Left renal pelvis (tissue), 4 donors: ENCODE measurements at places on chromosomes 3 and 15. TPM values are rescaled to one million over a fixed set of nuclear protein-coding genes. Genes with fewer than 3 reads are reported as not detected.

Gene ESYT3
- polyA plus RNA-seq, result 1.4 TPM

Gene WDR93
- polyA plus RNA-seq, result 2.2 TPM

Gene OIP5
- 8.7 TPM for polyA plus RNA-seq

Gene BFSP2
- polyA plus RNA-seq, result not detected

Gene OSBPL10
- 20.7 TPM for polyA plus RNA-seq

Gene GPR160
- 45.7 TPM for polyA plus RNA-seq

Gene SRP14
- polyA plus RNA-seq, result 477 TPM

Gene DPPA2
- 0.19 TPM for polyA plus RNA-seq

Gene CHST13
- polyA plus RNA-seq, result 3.1 TPM

DNA sequence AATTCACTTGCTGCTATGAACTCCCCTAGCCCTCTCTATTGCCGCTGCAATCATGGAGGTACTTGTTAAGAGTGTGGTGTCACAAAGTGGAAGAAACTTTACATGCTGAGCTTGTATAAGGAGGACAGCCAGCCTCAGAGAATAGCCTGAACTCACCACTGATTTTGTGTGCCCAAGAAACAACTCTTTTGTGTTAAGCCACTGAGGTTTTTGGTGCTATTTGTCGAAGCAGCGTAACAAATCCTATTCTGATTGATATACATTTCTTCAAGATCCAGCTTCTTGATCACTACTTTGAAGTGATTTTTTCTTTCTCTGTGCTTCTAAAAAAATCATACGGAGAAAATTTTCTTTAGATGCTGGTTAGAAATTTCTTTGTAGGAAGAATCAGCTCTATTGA, 132.4 kb downstream of the MEIS2 start:
- DNase-seq, result no peak

DNA sequence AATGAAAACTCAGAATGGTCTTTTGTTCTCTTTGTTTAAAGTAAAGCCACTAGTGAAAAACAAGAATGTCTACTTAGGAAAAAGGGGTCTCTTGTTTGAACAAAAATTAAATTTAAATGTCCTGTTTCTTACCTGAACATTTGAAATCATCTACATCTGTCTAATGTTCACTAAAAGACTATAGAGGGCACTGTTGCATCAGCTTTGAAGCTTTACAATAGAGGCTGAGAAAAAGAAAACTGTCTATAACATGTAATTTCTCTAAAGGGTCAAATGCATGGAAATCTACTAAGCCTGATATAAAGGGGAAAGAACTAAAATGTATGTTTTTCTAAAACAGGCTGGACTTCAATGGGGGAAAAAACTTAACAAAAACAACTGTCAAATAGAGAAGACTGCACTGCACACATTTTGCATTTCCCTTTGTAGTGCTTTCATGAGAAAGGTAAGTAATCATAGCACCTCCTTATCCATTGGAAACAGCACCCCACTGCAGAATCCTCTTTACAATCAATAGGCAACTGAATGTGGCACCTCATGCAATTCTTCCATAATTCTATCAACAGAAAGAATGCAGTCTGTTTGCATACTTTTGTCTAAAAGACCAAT, 26.3 kb downstream of the DPH6 start:
- DNase-seq, result peak; percentile 69

GRCh38 chr3:183038221-183038620, 57.9 kb upstream of the DCUN1D1 start:
- no peak for DNase-seq

DNA sequence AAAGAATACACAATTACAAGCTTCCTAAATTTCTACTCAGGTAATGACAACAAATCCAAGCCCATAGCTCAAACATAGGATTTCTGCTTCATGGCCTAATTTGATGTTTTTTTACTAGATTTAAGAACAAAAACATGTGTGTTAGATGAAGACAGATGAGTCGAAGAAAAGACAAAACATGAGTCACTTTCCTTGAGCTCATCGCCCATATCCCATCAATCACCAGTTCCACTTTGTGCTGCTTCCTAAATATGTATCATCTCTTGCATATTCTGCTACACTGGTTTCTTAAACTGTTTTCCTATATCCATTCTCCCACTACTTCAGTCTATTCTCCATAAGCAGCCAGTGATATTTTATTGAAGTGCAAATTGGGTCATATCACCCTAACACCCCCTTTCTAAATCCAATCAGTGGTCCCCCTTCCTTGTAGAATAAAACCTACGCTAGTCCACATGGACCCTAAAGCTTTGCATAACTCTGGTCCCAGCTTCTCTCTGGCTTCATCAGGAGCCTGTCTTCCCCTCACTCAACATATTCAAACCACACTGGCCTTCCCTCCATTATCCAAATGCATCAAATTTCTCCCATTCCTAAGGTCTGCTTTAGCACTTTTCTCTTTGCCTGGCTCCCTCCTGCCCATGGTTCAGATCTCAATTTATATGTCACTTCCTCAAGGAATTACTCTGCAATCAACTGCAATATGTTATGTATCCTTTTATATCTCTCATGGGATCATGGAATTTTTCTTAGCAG, 1033.9 kb downstream of the FHIT start:
- DNase-seq, result no peak

DNA sequence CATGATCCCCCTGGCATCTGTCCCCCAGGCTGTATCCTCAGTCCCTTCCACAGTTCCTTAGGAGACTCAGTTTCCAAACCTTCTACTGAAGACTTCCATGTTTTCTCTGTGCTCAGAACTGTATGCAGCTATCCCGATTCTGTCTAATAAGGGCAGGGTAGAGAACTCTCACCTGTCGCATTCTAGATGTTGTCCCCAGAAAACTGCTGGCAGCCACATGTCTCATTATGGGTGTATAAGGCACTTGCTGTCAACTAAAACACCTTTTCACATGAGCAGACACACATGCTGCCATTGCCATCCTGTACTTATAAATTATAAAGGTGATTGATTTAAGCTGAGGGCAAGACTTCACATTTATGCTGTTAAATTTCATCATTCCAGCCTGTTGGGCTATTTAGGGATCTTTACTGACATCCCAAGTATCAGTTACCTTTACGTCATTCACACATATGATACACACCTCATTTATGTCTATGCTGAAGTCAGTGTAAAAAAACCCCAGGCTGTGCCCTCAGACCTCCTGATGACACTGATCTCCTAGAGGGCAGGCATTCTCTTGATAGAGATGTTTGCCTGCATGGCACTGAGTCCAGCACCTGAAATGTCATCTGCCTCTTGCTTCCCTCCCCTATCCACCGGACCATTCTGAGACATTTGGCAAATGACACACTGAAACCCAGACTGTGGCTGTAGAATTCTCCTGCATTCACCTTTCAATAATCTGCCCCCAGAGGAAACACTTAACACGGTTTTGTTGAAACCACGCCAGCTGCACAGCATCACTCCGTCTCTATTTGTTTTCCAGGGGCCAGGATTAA, 35.8 kb downstream of the BTD start:
- no peak for DNase-seq

GRCh38 chr15:83605111-83605945, 48.6 kb upstream of the ADAMTSL3 start:
- DNase-seq, result no peak

DNA sequence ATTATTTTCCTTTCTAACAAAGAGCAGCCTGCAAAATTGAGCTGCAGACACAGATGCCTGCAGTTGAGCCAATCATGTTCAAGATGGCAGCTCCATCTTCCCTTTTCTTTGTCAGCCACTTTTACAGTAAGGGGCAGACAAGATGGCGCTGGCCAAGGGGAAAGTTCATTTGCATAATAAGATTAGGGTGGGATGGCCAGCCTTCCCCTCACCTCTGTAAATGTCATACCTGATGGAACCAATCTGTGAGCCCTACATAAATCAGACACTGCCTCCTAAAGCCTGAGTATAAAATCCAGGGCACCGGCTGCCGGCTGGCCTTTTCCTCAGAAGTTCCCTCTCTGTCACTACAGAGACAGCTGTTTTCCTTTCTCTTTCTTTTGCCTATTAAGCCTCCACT, 15.8 kb downstream of the PATL2 start:
- DNase-seq, result no peak

GRCh38 chr15:78054966-78055365, 22.5 kb downstream of the TBC1D2B start:
- no peak for DNase-seq

- no peak for DNase-seq
Observed at GRCh38 chr3:81425198-81425868, 336.1 kb downstream of the GBE1 start.

- no peak for DNase-seq
Observed at GRCh38 chr15:36172955-36173354, 406.5 kb upstream of the CDIN1 start.

DNA sequence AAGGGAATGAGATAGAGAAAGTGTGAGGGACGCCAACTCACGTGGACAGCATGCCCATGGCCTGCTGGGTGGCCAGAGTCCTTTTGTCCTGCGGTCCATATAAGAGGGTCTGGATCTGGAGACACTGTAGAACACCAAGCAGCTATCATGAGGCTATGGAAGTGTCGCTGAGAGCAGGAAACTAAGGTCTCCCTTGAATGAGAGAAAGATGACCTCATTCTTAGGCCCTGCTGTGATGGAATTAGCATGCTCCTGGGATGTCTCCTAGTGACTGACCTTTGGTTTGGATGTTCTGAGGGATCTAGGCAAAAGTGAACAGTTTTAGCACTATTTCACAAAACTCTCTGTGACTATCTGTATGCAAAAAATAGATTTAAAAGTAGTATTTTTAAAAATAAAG, 34.4 kb downstream of the SYNM start:
- no peak for DNase-seq

DNA sequence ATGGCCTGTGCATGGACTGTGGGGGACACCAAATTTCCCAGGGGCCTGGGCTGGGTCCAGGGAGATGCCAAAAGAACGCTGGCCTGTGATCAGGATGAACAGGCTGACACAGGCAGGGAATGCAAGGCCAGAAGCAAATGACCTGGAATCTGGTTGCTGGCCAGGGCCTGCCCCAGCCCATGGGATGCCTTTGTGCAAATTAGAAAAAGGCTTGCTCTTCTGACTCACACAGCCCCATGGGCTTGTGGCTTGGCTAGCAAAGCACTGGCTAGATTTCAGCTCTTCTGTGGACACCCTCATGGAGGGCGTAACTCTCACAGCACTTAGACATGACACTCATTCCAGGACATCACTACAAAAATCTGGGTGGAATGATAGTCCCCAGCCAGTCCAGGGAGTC, 356.0 kb downstream of the SHQ1 start:
- no peak for DNase-seq

DNA sequence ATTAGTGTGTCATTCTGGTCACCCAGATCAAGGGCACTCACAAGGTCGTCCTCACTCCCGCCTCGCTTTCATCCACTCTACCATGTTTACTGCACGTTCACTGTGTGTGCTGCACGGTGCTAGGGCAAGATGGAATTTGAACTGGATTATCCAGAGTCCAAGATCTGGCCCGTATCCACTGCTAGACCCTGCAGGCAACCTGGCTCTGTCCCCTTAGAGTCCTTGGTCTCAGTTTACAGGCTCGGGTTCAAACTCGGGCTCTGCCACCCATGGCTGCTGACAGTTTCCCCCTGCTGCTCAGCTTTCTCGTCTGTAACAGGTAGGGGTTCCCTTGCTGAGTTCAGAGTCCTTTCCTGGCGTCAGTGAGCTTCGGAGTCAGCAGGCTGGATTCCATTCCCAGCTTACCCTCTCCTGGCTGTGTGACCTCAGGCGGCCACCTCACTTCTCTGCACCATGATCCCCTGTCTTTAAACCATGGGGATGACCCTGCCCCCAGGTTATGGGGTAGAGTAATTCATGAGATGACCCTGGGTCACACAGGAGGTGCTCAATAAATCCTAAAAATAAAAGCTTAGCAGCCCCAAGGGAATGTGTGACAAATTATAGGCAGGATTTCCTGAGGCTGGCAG, 79.6 kb upstream of the SLC6A6 start:
- no peak for DNase-seq

DNA sequence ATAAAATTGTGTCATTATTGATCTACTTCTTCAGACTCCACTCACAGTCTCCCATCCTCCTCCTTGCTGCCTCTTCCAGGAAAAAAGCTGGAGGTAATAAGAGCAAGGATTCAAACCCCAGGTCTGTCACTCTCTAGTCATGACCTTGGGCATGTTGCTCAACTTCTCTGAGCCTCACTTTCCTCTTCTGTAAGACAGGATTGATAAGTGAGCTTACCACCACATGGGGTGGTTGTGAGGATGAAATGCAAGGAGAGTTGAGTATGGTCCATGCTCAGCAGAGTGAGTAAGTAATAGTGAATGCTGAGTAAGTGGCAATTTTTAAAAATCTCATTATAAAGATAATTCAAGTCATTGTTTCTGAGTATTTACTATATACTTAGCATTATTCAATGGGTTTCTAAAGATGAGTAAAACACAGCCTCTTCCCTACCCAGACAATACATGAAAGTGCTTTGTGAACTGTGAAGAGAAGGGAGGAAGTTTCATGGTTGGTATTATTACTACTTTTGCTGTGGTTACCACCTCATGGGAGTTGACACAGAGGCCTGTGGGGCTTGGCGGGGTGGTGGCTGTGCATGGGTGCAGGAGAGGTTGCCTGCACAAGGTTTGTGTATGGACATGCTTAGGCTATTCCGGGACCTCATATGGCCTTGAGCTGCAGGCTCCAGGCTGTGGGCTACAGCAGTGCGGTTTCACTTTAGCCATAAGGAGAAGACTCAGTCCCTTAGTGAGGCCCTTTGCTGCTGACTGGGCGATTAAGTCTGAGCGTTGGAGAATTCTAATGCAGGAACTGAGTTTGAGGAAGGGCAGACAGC, 30.0 kb downstream of the SLC6A11 start:
- no peak for DNase-seq

DNA sequence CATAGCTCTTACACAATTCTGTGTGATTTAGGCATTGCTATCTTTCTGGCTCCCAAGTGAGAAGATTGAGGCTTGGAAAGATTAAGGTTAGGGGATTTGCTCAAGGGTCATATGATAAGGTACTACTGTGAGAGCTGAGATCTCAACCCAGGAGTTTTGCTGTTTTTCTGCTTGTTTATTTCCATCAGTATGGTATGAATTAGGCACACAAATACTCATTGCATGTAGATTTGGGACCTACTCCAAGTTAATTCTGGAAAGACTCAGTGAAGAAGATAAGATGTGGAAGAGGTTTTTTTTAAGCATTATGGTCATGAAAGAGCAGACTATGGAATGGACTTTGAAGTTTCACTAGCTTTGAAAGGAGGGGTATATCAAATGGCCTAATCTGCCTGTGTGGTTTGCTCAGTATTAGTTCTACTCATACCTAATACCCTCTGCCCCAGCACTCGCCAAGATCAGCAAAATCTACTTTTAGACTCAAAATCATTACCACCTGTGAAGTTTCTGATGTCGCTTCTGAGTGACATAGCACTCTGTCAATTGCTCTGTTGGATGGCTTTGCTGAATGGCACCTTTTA, 12.5 kb downstream of the MBNL1 start:
- DNase-seq, result no peak

DNA sequence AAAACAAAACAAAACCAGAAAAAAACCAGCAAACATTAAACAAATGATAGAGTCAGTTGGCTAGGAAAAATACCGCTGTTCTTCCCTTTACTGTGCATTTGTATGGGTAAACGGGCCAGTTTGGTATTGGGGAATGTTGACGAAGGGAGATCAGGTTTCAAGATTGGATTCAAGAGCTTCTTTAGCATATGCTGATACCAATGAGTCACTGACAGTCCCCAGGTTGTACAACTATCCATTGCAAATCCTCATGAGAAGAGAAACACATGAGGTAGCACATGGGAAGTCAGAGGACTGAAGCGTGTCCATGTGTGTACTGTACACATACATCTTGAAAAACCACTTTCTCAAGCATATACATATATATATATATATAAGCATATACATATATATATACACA, 25.6 kb downstream of the TIGIT start:
- no peak for DNase-seq

- no peak for DNase-seq
Observed at GRCh38 chr15:57337868-57338411, 38.4 kb upstream of the CGNL1 start.

- DNase-seq, result no peak
Observed at GRCh38 chr3:182683858-182684257, 109.4 kb upstream of the ATP11B start.
